ENCODE measurements at places on chromosomes 12 and 14.

- DNase-seq = peak; percentile 65
Observed at GRCh38 chr14:102776761-102777710, at the start of gene TRAF3. Gene TRAF3 (plus strand): TSS chr14:102777449. CDS start chr14:102870202, 92,753 bp downstream.

- no peak for DNase-seq
Observed at GRCh38 chr12:72275526-72275925, 3.4 kb downstream of the TRHDE start.

DNA sequence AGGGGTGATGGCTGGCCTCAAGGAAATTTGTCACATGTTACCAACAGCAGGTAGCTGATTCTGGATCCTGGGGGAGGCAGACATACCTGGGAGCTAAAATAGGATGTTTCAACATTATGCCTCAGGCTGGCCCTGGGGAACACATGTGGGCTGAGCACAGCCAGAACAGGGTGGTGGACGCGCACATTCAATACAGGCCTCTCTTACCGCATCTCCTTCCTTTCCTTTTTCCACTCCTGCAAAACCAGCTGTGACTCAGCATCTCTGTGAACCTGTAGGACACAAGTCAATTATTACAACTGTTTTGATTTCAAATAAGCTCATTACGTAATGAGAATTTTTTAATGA lies 61.0 kb downstream of the NT5DC3 start:
- DNase-seq = no peak

DNA sequence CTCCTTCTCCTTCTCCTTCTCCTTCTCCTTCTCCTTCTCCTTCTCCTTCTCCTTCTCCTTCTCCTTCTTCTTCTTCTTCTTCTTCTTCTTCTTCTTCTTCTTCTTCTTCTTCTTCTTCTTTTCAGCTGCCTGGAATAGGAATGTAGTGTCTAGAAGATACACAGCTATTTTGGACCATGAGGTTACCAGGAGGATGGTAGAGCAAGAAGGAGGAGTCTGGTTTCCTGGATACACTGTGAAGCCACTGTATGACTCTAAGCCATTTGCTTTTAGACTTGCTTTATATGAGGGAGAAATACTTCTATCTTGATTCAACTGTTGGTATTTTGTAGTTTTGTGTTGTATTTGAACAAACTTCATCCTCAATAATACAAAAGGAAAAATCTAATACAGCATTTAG lies 3.0 kb upstream of the MYBPC1 start:
- DNase-seq = no peak

GRCh38 chr12:131105351-131105735 lies 151.6 kb downstream of the ADGRD1 start:
- DNase-seq = no peak

GRCh38 chr14:68244262-68244980 lies 424.8 kb downstream of the RAD51B start:
- peak; percentile 63 for DNase-seq

- no peak for DNase-seq
Observed at GRCh38 chr14:76775695-76776427, 14.6 kb downstream of the VASH1 start.

Measured in retina (tissue), 1 donor.